ENCODE measurements at places on chromosomes 7 and 10.

GRCh38 chr7:35630024-35630972 is 64.6 kb downstream of the HERPUD2 start:
- no peak for DNase-seq

- DNase-seq, result no peak
Observed at GRCh38 chr10:21724687-21725367, 190.8 kb downstream of the MLLT10 start.

DNA sequence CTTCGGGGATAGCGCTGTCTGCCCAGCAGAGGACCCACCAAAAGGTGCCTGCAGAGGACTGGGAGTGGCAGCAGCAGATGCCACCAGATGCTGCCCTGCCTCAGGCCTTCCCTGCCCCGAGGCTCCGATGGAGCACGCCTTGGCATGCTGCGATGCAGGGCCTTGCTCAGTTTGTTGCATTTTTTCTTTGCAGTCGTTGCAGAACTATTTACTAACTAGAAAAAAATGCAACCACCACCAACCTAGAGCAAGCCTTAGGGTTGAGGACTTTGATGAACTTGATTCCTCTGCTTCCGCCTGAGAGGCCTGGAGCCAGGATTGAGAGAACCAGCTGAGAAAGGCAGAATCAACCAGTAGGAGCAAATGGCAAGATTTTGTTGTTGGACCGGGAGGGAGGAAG is 585.6 kb upstream of the MKI67 start:
- no peak for DNase-seq

DNA sequence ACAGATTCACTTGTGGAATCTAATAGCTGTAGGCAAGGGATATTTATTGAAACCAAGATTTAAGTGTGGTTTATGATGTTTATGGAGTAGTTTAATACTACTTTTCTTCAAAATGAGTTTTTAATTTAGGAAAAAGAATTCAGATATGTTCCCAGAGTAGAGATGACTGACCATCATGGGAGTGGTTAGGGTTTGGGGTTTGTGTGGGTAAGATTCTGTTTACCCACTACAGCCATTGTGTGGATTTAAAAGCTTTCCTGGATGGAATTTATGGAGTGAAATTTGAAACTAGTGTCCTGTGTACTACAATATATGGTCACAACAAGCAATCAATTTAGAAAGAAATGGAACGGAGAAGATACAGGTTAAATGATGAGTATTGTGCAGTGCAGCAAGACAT is 453.5 kb downstream of the AUTS2 start:
- no peak for DNase-seq

DNA sequence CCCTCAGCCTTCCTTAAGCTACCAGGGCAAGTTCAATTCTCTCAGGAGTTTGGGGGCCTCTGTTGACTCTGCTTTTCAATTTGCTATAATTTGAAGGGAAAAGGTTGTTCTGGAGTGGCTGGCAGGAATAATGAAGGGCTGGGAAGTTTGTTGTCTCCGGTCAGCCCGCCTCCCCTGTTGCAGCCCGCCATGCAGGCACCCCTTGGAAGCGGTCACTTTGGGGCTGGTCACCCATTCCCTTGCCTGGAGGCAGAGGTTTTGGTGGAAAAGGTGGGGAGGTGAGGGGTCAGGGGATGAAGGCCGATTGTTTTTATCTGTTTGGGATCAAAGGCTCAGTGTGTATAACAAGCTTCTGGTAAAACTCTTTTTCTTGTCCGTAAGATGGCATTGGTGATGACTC is 79.1 kb downstream of the GRK5 start:
- no peak for DNase-seq

DNA sequence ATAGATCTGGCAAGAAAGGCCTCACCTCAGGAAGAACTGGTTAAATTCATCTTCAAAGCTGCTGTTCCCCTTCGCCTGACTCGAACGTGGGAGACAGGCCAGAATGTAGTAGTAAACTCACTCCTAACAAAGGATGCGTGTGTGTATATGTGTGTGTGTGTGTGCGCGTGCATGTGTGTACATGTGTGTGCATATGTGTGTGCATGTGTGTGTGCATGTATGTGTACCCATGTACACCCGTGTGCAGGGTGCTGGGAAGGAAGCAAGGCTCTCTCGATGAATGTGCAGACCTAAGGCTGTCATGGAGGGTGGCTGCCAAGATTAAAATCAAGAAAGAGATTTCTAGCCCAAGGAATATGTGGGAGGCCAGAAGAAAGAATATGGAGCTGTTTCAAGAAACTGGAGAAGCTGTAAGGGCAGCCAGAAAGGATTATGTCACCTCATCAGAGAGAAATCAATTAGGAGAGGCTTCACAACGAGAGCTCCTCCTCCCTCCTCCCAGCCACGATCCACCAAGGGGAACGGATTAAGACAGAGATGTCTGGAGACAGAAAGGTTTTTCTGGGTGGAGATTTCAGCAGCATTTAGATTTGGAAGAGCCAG is 34.0 kb upstream of the LBX1 start:
- DNase-seq, result no peak

GRCh38 chr7:35599645-35600044 is 95.3 kb downstream of the HERPUD2 start:
- no peak for DNase-seq

DNA sequence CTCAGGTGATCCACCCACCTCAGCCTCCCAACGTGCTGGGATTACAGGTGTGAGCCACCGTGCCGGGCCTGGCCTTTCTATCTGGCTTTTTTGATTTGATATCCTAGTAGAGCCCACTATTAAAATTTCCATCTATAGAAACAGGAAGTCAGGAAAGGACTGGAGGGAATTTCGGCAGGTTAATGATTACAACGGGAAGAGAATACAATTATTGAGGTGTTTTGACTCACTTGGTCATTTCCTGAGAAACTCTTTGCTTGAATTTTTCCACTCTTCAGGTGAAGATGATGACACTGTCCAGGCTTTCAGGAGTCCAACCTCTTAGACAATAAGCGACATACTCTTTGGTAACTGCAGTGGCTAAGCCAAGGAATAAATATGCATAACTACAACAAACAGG is 1.1 kb upstream of the MKLN1 start:
- no peak for DNase-seq

DNA sequence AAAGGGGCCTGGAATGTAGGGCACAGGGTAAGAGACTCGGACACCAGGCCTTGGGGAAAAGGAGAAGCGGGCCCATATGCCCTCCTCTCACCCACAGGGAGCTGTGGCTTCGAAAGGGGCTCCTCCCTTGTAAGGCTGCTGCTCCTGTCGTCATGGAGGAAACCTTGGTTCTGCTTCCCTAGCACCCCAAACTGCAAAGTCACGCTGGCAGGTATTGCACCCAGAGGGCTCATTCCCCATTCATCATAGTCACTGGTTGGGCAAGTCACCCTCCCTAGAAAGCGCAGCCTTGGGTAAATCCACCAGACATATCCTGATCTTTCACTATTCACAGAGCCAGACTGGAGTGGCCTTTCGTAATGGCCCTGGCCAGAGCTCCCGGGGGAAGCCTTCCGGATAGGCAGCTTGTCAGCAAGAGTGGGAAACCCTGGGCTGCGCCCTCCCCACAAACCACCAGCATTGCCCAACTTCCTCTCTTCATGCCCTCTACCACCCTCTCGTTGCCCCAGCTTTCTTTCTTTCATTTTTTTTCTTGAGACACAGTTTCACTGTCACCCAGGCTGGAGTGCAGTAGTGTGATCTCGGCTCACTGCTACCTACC is 121.0 kb downstream of the HIP1 start:
- DNase-seq, result no peak

DNA sequence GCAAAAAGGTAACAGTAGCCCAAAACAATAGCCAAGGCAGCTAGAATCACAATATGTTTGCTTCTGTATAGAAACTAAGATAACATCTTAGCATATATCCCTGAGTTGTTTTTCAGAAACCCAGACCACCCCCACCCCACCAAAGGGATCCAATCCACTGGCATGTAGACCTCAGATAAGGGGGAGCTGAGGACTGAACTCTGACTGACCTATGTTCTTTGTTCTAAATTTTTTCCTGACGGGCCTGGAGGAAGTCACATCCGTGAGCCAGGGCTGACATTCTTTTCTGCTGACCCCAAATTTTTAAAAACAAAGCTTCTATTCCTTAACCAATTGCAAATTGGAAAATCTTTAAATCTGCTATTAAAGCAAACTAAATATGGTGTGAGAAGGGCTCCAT is 493.9 kb upstream of the IGFBP3 start:
- DNase-seq, result no peak

DNA sequence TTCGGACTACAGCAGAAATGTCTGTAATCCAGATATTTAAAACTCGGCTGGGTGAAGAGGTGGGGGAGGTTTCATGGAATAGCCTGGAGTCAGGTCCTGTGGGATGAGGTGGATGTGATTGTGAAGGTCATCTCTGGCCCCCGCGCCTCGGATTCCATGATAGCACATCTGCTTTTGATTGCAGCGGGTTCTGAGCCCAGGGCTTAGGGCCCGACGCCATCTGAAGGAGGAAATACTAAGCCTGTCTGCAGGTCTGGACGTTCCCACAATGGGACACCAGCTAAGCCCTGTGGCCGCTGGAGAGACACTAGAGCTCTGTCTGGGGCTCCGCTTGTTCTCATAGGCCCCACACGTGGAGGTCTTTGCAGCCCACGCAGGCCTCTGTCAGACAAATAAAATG is 328.7 kb downstream of the CXCL12 start:
- no peak for DNase-seq

GRCh38 chr7:39394105-39394680 is 172.0 kb upstream of the YAE1 start:
- no peak for DNase-seq

DNA sequence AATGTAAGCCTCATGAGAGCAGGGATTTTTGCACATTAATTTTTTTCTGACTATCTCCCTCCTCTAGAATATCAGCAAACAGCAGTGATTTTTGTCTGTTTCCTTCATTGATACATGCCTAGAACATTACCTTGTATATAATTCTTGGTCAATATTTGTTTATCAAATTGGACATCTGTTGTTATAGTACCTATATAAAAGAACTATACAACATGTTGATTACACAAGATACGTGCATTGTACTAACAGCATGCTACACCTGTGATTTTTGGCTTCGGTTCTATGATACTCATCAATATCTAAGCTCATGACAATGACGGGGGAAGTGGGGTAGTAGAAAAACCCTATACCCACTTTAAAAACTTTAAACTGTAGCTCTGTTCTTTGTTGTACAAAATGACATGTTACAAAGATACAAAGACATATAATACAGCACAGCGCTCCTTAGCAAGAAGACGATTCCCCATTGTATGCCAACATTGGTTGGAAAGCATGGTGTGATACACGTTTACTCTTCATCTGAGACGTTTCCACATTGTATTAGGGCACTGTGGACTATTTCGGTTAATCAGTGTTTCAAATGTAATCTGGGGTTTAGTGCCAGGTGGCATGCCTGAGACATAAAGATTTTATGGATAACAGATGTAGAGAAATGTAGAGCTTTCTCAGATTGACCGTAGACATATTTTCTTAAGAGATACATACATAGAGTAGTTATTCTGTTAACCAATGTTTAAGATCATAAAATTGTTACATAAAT is 70.5 kb upstream of the FOXP2 start:
- DNase-seq, result no peak

- no peak for DNase-seq
Observed at GRCh38 chr7:86748843-86749719, 105.4 kb downstream of the GRM3 start.

- DNase-seq, result no peak
Observed at GRCh38 chr7:151884312-151885201, 7.6 kb upstream of the PRKAG2 start.

DNA sequence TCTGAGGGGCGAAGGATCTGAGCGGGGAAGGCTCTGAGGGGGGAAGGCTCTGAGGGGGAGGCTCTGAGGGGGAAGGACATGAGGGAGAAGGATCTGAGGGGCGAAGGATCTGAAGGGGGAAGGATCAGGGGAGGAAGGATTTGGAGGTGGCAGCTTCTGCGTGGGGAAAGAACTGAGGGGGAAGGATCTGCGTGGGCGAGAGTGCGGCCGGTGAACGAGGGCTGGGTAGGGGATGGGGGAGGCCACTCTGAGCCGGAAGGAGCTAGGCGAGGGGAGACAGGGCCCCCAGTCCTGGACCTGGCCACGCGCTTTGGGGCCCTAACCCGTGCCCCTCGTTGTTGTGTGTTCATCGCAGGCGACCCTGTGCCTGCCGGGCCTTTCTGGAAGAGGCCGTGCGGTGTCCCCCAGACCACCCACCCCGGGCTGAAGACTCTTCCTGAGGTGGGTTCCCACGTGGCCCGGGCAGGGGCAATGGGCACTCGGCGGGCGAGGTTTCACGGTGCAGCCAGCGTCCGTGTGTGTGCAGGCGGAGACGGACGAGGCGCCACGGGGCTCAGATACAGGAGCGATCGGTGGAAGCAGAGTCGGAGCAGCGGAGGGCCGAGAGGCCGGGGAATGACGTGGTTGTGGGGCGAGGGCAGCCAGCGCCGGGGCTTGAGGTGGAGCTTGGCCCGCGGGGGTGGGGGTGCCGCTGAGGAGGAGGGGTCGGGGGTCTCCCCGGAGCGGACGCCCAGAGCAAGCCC is 2.0 kb downstream of the CALY start:
- no peak for DNase-seq

DNA sequence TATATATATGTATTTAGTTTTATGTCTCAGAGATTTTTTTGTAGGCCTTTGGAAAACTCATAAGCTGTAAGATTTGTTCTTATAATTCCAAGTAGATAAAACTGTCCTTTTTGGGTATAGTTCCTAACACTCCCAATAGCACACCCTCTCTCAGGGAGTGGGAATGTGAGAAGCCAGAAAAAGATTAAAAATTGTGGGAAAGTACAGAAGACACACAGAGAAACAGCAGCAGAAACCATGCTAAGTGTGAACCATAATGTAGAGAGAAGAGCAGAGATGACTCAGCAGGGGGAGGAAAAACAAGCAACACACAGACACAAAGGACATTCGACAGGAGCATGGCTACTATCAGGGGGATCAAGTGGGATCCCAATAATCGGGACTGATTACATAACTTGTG is 401.6 kb downstream of the MAGI2 start:
- no peak for DNase-seq

DNA sequence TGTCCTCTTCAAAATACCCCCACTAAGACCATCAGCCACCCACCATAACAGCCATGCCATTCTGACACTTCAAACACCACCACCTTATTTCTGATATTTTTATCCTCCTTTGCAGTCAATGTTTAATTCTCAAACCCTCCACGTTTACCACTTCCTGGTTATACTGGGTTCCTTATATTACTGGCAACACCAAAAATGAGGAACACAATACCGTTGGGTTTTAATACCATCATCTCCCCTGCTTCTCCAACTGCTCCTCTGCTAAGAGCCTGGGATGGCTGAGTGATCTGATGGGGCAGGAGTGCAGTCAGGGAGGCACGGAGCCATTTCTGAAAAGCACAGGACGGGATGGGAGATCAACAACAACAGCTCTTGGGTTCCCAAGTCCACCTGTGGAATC is 140.5 kb downstream of the CHCHD3 start:
- no peak for DNase-seq

DNA sequence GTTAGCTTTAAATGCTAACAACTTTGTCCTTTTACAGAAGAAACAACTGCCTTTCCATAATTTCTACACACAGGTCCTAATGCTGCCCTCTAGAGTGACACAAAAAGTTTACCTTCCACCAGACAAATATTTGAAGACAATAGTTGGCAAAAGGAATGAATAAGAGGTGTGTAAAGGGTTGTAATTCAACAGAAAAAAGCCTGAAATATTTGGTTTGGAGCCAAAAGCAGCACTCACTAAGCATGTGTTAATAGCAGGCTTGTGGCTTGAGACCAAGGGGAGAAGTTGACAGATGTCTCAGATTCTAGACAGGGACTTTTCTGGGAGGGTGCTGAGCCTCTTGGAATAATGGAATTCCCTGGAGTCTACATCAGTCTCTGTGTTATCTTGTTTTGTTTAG is 156.2 kb upstream of the GALNT17 start:
- no peak for DNase-seq

Measured in cortex of kidney (tissue), 1 donor.